ENCODE measurements at places on chromosomes 2 and 18.

- DNase-seq: no peak
These were observed 42.1 kb downstream of the GRHL1 start for GRCh38 chr2:9993488-9994165.

GRCh38 chr2:52054824-52055223 is 1022.9 kb upstream of the NRXN1 start:
- DNase-seq: no peak

GRCh38 chr2:158753641-158754611 is 41.2 kb upstream of the DAPL1 start:
- no peak for DNase-seq

- peak; percentile 93 for DNase-seq
These were observed 14.7 kb downstream of the CDC42EP3 start for GRCh38 chr2:37656512-37657423.

DNA sequence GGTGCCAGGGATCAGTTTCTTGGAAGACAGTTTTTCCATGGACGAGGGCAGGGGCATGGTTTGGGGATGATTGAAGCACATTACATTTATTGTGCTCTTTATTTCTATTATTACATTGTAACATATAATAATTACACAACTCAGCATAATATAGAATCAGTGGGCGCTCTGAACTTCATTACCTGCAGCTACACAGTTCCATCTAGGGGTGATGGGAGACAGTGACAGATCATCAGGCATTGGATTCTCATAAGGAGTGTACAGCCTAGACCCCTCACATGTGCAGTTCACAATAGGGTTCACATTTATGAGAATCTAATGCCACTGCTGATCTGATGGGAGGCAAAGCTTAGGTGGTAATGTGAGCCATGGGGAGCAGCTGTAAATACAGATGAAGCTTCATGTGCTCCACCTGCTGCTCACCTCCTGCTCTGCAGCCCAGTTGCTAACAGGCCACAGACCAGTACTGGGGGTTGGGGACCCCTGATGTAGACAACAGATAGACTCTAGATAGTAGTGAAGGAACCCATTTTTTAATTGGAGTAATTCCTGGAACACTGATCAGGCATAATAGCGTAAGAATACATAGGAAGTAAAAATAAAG is 41.5 kb upstream of the MC4R start:
- DNase-seq: no peak

DNA sequence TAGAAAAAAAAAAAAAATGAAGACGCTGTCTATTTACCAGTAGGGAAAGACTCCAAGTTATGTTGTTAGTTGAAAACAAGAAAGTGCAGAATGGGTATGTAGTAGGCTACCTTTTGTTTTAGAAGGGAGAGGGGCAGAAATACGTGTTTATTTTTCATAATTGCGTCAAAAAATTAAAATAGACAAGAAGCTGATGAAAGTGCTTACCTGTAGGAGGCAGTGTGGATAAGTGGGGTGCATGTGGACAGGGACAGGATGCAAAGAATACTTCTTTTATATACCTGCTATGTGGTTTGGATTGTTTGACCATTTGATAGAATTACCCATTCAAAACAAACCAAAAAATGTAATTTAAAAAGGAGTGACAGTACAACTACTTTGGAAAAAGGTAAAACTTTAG is 3.0 kb upstream of the GCG start:
- no peak for DNase-seq

GRCh38 chr2:195652911-195653310 is 4.1 kb upstream of the SLC39A10 start:
- DNase-seq: no peak

GRCh38 chr2:78304678-78305077 is 720.8 kb upstream of the REG3G start:
- no peak for DNase-seq

- no peak for DNase-seq
These were observed 265.3 kb downstream of the SETBP1 start for GRCh38 chr18:44945888-44946401.

- no peak for DNase-seq
These were observed 68.3 kb downstream of the CTAGE1 start for GRCh38 chr18:22349317-22349898.

DNA sequence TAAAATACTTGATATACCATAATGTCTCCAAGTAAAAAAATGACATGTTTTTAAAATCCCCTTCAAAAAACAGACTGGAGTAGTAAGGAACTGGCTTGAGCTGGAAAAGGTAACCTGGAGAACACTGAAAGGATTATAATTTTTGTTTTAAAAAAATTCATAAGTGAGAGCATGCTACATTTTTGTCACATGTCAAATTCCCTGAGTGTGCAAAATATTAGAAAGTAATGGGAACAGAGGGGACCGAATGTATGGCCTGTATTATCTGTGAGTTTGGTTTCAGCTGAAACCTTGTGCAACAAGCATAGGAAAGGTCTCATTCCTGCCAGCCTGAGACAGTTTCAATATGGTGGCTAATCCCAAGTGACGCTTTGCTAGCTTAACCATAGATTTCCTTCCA is 202.5 kb downstream of the SLC39A10 start:
- DNase-seq: no peak

DNA sequence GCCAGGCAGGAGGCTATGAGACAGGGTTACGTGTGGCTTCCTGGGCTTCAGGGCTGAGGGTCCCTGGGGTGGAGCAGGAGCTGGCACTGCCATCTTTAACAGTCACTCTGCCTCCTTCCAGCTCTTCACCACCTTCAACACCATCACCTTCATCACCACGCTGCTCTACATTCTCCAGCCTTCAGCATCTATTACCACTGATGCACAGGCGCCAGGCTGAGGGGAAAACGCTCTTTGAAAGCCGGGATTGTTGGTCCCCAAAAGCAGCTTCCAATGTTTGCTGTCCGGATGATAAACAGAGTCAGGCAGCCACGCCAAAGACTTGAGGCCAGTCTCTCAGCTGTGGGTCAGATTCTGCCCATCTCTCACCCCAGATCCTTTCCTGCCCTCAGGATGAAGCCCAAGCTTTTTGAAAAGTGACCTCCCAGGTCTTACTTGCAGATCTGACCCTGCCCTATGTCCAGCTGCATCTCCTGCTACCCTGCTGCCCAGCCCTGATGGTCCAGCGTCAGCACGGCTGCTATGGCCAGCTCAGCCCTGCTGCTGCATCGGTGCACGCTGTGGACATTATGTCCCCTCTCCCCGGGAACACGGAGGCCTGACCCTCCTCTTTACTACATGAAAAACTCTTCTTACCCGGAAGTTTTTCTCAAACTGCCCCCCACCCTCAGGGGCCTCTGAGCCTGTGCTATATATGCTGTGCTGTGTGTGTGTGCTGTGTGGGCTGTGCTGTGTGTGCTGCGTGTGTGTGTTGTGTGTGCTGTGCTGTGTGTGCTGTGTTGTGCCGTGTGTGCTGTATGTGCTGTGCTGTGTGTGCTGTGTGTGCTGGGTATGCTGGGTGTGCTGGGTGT is 31.2 kb upstream of the MAL start:
- DNase-seq: no peak

GRCh38 chr18:76564117-76564516 is 69.1 kb upstream of the ZNF516 start:
- no peak for DNase-seq
